GDM1 (cell line): ENCODE measurements at places on chromosomes 3 and 15.

DNA sequence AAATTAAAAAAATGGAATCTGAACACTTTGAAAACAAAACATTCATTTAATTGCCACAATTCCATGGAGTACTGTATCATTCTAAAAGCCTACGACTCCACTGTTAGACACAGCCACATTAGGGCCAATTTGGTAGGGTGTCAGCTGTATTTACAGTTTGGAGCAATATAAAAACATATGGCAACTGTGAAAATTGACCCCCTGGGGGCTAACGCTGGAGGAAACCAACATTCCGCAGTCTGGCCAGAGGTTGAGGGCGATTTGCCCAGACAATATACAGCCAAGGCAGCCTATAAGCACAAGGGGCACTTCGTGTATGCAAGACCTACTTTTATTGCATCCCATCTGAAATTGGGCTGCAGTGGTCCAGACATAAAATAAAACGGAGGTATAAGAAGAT lies 476.5 kb upstream of the WNT5A start:
- no peak for DNase-seq

GRCh38 chr3:139620438-139620837 lies 57.3 kb downstream of the NMNAT3 start:
- no peak for DNase-seq

GRCh38 chr3:155778462-155778861 lies 27.6 kb downstream of the C3orf33 start:
- no peak for DNase-seq

GRCh38 chr3:138653567-138653966 lies 45.0 kb downstream of the FAIM start:
- DNase-seq = no peak

GRCh38 chr3:181609030-181609767 lies 102.5 kb upstream of the SOX2 start:
- DNase-seq = no peak

GRCh38 chr15:98815207-98815606 lies 166.9 kb downstream of the IGF1R start:
- no peak for DNase-seq

DNA sequence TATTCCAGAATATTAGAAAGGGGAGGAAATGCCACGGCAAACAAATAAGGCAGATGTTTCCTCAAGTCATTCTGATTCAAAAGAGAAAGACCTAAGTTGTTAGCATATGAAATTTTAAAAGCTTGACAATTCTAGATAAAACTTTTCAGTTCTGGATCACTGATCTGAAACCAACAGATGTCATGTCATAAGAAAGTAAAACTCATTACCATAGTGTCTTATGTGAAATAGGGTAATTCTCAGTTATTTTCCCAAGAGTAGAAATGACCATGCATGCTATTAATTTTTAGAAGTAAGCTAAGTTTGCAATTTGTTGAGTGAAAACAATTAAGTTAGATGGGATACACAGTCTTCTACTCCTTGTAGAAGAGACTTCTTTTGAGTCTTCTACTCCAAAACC lies 630.3 kb downstream of the NAALADL2 start:
- DNase-seq = no peak

DNA sequence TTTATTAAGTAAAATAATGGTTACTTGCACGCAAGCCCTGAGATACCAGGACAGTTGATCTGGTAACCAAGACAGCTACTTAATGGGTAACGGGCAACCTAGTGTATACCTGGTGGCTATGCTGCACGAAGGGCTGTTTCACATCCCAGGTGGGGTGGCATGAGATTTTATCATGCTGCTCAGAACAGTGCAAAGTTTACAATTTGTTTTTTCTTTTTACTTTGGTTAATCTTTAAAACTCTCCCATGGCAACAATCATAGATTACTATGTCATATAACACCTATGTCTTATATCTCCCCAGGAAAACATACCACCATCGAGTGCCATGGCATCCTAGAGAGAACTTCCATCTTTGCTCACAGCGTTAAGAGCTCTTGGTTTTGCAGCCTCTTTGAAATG lies 32.2 kb upstream of the SLC28A1 start:
- DNase-seq = no peak

- DNase-seq = no peak
Measured at GRCh38 chr3:133851266-133851906, 44.3 kb downstream of the RAB6B start.

GRCh38 chr15:91271565-91272153 lies 171.6 kb downstream of the SV2B start:
- peak; percentile 47 for DNase-seq

DNA sequence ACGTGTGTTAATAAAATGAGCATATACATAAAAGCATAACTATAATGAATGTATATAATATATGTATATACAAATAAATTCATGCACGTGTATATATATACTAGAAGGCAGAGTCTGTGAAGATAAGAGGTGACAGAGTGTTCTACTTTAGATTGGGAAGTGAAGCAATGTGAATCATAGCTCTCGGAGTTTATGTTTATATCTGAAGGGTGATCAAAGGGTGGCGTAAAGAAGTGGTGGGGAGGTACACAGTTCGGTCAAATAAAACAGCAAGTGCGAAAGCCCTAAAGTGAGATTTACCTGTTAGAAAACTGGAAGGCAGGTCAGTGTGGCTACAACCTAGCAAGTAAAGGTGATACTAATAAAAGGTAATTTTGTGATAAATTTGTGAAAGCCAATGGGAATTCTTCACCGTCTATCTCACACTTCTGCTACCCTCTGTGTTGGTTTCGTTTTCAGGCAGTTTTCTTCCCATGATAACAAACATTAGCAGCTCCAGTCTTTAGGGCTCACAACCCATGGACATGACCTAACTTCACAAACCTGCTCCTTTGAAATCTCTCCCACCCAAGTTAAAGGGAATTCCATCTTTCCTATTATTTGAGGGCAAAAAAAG lies 46.7 kb upstream of the BCHE start:
- DNase-seq = no peak

DNA sequence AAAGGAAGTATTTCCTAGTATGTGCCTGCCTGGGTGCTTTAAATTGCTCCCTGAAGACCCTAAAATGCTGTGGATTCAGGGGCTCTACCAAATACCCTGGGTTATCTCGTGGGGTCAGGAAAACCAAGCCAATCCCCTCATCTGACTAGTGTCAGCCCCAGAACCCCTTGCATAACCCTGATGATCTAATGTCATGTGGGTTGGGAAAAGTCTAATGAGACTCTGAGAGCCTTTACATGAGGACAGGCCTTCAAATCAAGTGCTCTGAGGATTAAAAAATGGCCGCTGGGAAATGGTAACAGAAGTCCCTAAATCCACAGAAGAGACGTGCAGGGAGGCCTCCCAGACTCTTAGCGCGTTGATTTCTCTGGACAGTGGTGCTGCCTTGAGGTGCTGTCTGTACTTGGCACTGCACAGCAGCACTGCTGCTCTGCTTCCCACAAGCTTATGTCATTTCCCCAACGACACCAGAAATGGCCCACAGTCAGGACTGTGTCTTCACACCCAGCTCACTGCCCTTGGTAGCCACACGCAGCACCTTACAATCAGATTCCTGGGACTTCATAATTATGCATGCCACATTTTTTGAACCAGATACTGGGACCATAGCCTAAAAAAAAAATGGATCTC lies 16.6 kb downstream of the EIF4E3 start:
- no peak for DNase-seq

- no peak for DNase-seq
Measured at GRCh38 chr3:43907508-43907858, 216.7 kb downstream of the ABHD5 start.

GRCh38 chr3:109678600-109678999 lies 341.3 kb upstream of the DPPA4 start:
- no peak for DNase-seq

DNA sequence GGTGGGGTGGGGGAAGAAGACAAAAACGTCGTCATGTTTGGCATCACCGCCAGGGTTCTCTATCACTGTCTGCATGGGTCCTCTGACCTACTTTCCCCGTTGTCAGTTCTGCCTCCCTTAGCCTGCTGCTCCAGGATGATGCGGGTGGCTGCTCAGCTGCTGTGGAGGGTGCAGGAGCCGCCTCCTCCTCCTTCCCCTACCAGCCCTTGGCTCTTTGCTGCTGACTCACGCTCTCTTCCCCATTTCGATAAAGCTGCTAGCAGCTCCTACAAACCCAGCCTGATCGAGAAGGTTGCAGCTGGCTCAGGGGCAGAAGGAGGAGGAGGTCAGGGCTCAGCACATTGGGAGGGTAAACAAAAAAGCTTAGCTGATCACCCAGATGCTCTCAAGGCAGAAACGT lies 49.5 kb upstream of the SEC13 start:
- DNase-seq = peak; percentile 68

GRCh38 chr15:58374147-58374546 lies 57.6 kb upstream of the LIPC start:
- DNase-seq = no peak

DNA sequence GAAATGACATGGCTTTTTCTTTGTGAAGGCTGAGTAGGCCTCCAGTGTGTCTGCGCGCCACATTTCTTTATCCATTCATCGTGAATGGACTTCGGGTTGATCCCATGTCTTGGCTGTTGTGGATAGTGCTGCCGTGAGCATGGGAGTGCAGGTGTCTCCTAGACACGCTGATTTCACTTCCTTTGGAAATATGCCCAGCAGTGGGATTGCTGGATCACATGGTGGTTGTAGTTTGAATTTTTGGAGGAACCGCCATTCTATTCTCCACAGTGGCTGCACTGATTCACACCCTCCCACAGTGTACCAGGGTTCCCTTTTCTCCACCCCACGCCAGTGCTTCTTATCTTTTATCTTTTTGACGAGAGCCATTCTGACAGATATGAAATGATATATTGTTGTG lies 171.7 kb downstream of the NSMCE3 start:
- no peak for DNase-seq
